ENCODE measurements at places on chromosomes 12 and 14. TPM values are rescaled to one million over a fixed set of nuclear protein-coding genes. Genes with fewer than 3 reads are reported as not detected.

The WIF1 gene
- 7.7 TPM for total RNA-seq

The GDF11 gene
- 2.1 TPM for total RNA-seq

The TGM1 gene
- total RNA-seq, result not detected

The ANG gene
- 10.2 TPM for total RNA-seq

All from uterus (tissue), 4 donors.